Renal cortex interstitium (tissue), 15 donors: ENCODE measurements at places on chromosomes 12 and 14.

DNA sequence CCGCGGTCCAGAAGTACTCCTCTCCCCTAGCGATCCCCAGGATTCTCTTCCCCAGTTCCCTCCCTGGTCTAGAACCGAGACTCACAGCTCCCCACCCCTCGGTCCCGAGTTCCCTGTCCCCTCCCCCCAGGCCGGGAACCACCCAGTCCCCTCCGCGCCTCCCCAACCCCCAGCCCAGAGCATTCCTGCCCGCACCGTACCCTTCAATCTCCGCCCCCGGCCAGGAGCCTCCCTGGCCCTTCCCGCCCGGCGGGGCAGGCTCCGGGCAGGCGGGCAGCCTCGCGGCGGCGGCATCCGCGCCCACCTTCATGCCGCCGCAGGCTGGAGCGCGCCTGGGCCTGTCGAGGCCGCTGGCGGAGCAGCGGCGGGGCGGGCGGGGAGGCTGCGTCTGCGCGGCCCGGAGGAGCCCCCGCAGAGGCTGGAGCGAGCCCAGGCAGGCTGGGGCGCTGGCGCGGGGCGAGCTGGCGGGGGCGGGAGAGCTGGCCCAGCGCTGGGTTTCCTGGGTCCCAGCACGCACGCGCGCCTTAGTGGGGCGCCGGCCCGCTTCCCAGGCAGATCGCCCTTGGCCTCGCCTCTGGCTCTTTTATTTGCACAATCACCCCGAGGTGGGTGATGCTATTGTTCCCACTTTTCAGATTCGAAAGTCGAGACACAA lies 22.2 kb upstream of the GPR132 start:
- no peak for DNase-seq

- DNase-seq: no peak
These were observed 1.7 kb upstream of the ITGA5 start for GRCh38 chr12:54420766-54421144.

DNA sequence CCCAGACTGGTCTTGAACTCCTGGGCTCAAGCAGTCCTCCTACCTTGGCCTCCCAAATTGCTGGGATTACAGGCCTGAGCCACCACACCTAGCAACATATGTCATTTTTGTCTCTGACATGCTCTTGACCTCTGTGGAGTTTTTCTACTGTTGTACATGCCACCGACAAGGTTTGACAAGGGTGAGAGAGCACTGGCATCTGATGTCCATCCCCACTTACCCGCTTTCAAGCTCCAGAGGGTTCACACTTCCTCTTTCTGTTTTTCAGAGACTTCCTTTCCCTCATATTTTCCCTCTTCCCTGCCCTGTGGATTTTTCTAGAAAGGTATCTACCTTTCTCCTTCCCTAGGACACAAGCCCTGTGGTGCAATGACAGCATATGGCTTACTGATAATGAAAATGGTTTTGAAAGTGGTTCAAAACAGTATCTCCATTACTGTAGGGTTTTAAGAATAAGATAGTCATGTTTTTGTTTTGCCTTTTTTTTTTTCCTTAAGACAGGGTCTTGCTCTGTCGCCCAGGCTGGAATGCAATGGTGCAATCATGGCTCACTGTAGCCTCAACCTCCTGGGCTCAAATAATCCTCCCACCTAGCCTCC lies 27.7 kb upstream of the PLEKHG3 start:
- no peak for DNase-seq

DNA sequence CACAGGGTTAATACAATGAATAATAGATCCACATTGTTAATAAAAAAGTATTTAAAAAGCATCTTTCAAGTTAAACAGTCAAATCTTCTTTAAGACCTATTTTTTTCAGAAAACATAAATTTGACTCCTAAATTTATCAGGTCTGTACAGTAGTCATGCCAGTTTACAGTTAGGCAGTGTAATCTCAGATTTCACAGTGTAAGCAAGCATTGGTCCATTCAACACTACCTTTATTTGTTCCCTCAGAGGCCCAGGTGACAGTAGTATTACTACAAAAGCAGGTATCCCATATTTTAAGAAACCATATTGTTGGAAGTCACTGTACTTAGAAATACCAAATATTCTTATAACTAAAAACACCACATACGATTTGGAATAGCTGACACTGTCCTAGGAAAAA lies 6.1 kb downstream of the ATP2B1 start:
- DNase-seq: no peak

- DNase-seq: no peak
These were observed 278.3 kb downstream of the AKAP6 start for GRCh38 chr14:32607399-32607798.

GRCh38 chr12:115870021-115870420 lies 407.5 kb downstream of the MED13L start:
- no peak for DNase-seq

GRCh38 chr14:68193970-68194681 lies 374.5 kb downstream of the RAD51B start:
- DNase-seq: no peak

DNA sequence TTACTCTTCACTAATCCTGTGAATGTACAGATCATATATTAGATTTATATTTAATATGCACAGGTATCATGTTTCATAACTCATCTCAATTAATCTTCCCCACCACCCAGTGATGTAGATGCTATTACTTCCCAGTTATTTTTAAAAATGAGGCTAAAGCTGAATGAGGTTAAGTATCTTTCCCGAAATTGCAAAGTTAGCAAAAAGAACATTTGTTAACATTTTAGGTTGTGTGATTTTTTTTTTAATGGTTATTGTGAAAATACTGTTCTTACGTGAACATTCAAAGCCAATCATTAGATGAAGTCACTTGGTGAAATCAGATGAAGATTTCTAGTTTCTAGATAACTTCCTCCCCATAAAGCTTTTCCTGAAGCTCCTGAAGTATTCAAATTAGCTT lies 186.9 kb upstream of the PLEKHA5 start:
- no peak for DNase-seq

GRCh38 chr12:112908548-112908947 lies 1.8 kb downstream of the OAS1 start:
- no peak for DNase-seq

DNA sequence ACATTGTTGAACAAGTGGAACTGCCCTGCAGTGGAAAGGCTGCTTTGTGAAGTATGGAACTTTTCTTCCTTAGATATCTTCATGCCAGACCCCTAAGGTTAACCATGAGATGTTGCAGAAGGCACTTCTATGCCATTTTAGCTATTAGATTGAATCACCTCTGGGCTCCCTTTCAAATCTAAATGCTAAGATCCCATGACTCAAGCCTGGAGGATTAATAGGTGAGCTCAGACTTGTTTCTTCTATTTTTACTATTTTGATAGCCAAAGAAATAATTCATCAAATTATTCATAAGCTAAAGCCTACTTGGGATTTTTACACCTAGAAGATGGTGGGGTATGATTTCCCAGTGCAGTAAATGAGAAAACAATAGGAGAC lies 64.3 kb downstream of the DAD1 start:
- DNase-seq: no peak

DNA sequence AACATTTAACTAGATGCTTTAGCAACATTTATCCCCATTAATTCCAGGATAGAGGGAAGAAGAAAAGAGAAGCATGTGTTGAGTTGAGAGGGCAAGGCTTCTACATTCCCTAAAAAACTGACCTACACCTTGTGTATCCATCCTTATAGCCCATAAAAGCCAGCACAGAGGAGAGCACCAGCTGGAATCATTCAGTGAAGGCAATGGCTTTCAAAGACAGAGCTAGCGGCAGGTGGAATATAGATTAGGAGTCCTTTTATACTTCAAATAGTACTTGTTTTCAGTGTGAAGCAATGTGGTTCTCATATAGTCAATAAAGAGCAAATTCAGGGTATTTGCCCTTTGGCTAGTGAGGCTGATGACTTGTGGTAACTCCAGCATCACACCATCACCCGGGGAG lies 94.4 kb downstream of the TBC1D30 start:
- DNase-seq: no peak

- no peak for DNase-seq
These were observed 628 bp downstream of the SNRPF start for GRCh38 chr12:95859344-95859816.

DNA sequence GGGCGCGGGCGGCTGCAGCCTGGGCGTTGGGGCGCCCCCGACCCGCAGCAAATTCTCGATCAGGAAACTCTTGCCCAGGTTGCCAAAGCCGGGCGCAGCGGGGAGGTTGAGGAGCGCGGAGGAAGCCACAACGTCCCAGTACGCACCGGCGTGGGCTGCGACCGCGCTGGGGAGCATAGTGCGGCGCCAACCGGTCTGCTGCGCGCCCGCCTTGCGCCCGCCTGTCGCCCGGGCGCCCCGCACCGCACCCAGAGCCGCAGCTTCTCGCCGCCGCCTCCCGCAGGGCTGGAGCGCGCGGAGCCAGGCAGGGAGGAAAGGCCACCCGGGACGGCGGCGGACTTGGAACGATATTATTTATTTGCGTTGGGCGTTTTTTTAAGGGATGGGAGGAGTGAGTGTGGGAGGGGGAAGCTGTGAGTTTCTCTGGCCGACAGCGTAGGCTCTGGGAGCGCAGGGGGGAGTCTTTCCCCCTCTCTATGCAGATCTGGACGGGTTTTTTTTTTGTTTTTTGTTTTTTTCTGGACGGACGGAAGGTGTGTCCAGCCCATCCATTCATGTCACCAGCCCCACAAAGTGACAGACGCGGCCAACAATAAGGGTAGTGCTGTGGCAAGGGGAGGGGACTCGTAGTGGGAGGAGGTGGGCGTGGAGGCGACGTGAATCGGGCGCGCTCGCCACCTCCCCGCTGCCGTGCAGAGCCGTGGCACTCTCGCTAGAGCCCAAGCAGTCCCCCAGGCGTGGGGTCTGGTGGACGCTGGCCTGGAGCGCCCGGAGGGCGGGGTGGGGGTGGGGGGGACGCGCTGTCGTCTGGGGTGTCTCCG lies at the start of gene DBX2:
TSS of gene DBX2 (minus strand) at position 349 of the 821 bp plus-strand sequence. CDS start at position 177, 172 bp downstream.
- DNase-seq: no peak

- no peak for DNase-seq
These were observed 111.0 kb downstream of the BEGAIN start for GRCh38 chr14:100476012-100476822.

GRCh38 chr12:98296462-98297079 lies 218.8 kb upstream of the TMPO start:
- peak; percentile 12 for DNase-seq

- DNase-seq: no peak
These were observed 172.2 kb downstream of the SNAPC1 start for GRCh38 chr14:61934385-61934784.

DNA sequence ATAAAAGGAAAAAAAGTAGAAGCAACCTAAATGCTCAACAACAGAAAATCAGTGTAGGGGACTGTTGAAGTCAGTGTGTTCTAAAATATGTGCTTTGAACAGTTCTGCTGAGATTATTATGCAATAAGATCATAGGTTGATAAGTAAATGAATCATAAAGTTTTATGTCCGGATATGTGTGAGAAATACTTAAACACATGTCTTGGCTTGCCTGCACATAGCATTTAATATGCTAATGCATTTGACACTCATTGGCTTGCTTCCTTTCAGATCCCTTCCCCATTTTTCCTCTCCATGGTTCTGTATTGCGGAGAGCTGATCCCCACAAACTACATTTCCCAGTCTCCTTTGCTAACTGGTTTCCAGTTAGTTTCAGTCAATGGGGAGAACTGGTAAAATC lies 573.8 kb upstream of the TBX3 start:
- no peak for DNase-seq

GRCh38 chr14:72549026-72549425 lies 344.9 kb downstream of the DPF3 start:
- no peak for DNase-seq

GRCh38 chr12:24931666-24932405 lies 17.1 kb downstream of the BCAT1 start:
- DNase-seq: no peak

GRCh38 chr12:95615749-95616148 lies 64.5 kb upstream of the USP44 start:
- no peak for DNase-seq

GRCh38 chr14:68181519-68182326 lies 362.1 kb downstream of the RAD51B start:
- DNase-seq: no peak

DNA sequence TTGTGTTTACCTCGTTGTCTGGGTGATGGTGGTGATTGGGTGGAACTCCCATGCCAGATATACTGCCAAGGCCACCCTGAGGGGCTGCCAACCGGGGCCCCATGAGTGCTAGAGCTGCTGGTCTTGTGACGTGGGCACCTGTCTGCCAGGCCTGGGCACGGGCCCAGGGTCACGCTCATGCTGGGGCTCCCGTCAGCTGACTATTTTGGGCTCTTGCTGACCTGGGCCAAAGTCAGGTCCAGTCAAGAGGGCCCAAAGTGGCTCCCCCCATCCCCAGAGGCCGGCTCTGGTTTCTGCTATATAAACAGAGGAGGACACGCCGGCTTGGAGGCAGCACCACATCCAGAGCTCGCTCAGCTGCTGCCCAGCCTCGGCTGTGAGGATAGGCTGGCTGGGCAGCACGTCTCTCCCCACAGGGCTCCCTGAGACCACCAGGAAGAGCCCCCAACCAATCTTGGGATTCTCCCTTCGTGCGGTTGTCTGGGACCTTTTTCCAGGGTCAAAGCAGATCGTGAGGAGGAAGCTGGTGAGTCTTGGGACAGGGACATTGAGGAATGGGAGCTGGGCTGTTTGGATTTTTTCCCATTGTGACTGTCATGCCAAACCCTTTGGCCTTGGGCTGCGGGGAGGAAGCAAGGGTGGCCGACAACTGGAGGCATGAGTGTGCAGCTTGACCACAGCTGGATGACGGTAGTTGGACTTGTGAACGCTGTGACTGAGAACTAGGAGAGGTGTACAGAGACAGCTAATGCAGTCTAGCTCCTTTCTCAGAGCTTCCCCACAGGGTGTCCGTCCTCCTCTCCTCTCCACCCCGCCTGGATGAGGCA lies 7.6 kb upstream of the NR4A1 start:
- no peak for DNase-seq

DNA sequence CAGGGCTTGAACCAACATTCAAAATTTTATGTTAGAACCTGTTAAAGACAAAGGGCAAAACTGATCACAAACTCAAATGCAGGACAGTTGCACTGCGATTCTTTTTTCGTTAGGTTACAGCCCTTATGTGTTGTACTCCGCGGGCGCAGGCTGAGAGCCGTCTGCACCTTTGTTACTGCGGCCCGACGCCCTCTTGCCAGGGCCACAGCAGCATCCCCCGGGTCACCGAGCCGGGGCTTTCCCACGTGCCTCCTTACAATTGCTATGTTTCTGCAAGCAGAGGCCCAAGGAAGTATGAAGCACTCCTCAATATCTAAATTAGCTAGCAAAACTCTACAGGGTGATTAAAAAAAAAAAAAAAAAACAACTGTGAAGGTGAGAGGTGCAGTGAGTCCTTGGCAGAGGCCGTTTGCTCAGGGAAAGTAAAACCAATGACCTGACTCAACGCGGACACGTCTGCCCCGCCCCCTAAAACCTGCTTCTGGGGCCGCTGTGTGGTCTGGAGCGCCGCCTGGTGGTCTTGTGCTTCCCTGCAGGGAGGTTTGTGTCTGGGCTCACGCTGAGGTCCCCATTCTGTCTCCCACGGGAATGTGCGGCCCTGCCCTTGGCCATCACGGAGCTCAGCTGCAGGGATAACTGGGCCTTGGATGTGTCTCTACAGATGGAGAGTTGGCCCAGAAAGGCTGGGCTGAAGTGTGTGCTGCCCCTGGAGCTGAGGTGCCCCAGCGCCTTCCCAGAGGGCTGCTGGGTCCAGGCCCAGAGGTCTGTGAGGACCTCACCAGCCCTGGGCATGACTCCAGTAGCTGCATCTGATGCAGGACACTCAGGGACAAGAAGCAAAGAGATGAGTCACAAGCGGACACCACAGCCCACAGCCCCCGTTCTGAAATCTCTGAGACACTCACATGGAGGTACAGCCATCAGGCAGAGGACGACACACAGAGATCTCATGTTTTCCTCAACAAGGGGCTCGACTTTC lies 418.5 kb downstream of the TMEM121 start:
- no peak for DNase-seq
